ENCODE measurements at places on chromosomes 7 and 10. TPM values are rescaled to one million over a fixed set of nuclear protein-coding genes. Genes with fewer than 3 reads are reported as not detected.

EBLN1 gene
- total RNA-seq: not detected

MYH16 gene
- 0.22 TPM for total RNA-seq

GPR37 gene
- 0.87 TPM for total RNA-seq

ANKRD7 gene
- 0.22 TPM for total RNA-seq

PAPSS2 gene
- total RNA-seq: 54.0 TPM

MET gene
- 49.3 TPM for total RNA-seq

IL15RA gene
- 8.5 TPM for total RNA-seq

AKR1C8 gene
- total RNA-seq: not detected

NACAD gene
- total RNA-seq: 0.44 TPM

HECW1 gene
- not detected for total RNA-seq

TSPAN12 gene
- 148 TPM for total RNA-seq

PKD1L1 gene
- total RNA-seq: 0.20 TPM

GNGT1 gene
- total RNA-seq: not detected

C10orf143 gene
- 0.40 TPM for total RNA-seq

CLCN1 gene
- total RNA-seq: not detected

PRKAR2B gene
- total RNA-seq: 17.3 TPM

PLAC9 gene
- total RNA-seq: 0.40 TPM

ABCA13 gene
- not detected for total RNA-seq

ETV1 gene
- total RNA-seq: 5.0 TPM

BHLHA15 gene
- 0.44 TPM for total RNA-seq

HOXA10 gene
- total RNA-seq: under 0.01 TPM

XRCC2 gene
- 1.7 TPM for total RNA-seq

CALML5 gene
- not detected for total RNA-seq

OR2F2 gene
- total RNA-seq: not detected

DGKB gene
- not detected for total RNA-seq

VTI1A gene
- 11.6 TPM for total RNA-seq

UTF1 gene
- not detected for total RNA-seq

HMX2 gene
- not detected for total RNA-seq

SP8 gene
- not detected for total RNA-seq

MOGAT3 gene
- total RNA-seq: not detected

ASZ1 gene
- total RNA-seq: not detected

NME8 gene
- not detected for total RNA-seq

NUDCD3 gene
- 44.5 TPM for total RNA-seq

HK1 gene
- total RNA-seq: 93.3 TPM

MSMB gene
- total RNA-seq: not detected

PNLIPRP2 gene
- total RNA-seq: not detected

SUN3 gene
- total RNA-seq: not detected

COL26A1 gene
- total RNA-seq: under 0.01 TPM

TUBAL3 gene
- total RNA-seq: not detected

TLX1 gene
- not detected for total RNA-seq

WEE2 gene
- under 0.01 TPM for total RNA-seq

PGAM2 gene
- under 0.01 TPM for total RNA-seq

HMX3 gene
- not detected for total RNA-seq

AKR1D1 gene
- total RNA-seq: not detected

CAV1 gene
- total RNA-seq: 1,079 TPM

NUDT13 gene
- total RNA-seq: 1.7 TPM

RPEL1 gene
- total RNA-seq: 0.20 TPM

POU6F2 gene
- not detected for total RNA-seq

ECHDC3 gene
- 34.5 TPM for total RNA-seq

MORN4 gene
- total RNA-seq: 2.6 TPM

SLC16A12 gene
- total RNA-seq: not detected

SYT15B gene
- 0.87 TPM for total RNA-seq
